ENCODE measurements at places on chromosomes 13 and 19.
A peak's percentile ranks its signal among the peaks of the same experiment; 100 is the strongest.

DNA sequence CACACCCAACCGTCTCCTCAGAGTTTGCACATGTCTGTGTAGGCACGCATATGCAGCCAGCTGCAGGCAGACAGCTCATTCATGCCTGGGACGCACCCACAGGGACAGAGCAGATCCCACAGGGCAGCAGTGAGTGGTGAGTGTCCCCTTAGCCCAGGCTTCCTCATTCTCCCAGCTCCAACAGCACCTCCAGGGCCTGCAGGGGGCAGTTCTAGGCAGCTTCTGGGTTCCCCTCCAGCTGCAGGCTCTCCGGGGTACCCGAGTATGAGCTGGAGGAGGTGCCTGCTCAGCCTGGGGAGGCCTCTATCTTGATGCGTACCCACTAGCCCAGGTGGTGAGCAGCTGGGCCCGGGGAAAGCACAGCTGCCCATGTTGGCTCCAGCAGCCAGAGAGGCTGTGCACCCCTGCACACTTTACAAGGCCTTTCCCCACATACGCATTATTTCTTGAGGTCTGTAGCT, 1.3 kb upstream of the SHANK1 start:
- no peak for DNase-seq

GRCh38 chr13:76837801-76838200, 48.4 kb downstream of the KCTD12 start:
- DNase-seq = no peak

DNA sequence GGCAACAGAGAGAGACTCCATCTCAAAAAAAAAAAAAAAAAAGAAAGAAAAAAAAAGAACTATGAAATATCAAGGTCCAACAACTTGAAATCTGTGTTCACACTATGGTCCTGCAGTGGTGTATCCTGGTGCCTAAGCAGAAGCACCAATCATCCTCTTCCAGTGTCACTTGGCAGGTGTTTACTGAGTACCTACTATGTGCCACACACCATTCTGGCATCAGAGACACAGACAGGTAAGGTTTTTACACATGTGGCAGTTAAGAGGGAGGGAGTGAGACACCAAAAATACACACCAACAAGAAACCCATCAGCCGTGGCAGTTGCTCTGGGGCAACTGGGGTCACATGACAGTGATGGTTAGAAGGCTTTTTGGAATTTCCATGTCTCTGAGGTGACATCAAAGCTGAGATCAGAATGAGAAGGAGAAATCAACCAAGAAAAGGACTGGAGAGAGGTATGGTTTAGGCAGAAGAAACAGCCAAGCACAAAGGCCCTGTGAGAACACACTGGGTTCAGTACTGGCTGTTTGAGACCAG, 17.6 kb downstream of the PBX4 start:
- DNase-seq = no peak

- DNase-seq = no peak
Observed at GRCh38 chr19:49912965-49913685, 15.9 kb upstream of the ATF5 start.

GRCh38 chr13:49627831-49628652, at the start of gene ARL11:
TSS of gene ARL11 (plus strand) at chr13:49628507. CDS start at chr13:49630448, 1,941 bp downstream.
- peak; percentile 70 for DNase-seq

DNA sequence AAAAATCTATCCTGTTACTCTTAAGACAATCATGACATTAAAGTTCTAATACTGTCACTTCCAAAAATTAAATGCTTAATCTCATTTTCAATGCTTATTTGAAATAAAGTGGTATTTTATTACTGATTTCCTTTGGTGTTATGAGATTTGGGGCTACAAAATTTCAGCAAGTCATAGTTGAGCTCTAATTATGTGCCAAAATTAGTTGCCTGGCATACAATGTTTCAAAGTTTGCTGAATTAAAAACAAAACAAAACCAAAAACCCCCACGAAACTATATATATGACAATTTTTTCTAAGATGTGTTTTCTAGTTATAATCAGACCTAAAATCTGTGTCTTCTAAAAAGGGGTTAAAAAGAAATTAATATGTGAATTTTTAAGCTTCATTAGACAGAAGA, 62.2 kb downstream of the KCNRG start:
- no peak for DNase-seq

GRCh38 chr19:46124638-46125115, at the start of gene IGFL3:
TSS of gene IGFL3 (minus strand) at chr19:46124688. CDS start at chr19:46124649, 39 bp downstream.
- DNase-seq = no peak

DNA sequence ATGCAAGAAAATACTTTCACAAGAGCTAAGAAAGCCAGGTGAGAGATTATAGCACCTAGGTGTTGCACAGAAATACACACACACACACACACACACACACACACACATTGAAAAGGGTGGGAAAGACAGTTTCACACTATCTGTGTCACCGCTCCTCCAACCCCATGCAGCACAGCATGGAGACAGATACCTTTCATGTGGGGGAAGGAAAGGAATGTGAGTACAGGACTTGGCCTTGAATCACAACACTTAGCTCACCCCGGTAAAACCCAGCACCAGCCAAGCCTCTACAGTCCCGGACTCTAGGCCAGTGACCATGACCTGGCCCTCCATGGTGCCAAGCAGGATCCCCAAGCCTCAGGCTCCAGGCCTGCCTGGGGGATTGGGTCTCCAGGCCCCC, 462.0 kb upstream of the SPRY2 start:
- no peak for DNase-seq

- DNase-seq = peak; percentile 28
Observed at GRCh38 chr19:6531163-6531955, 533 bp downstream of the TNFSF9 start.

GRCh38 chr19:43651758-43652545, 12.3 kb upstream of the CADM4 start:
- DNase-seq = peak; percentile 64

DNA sequence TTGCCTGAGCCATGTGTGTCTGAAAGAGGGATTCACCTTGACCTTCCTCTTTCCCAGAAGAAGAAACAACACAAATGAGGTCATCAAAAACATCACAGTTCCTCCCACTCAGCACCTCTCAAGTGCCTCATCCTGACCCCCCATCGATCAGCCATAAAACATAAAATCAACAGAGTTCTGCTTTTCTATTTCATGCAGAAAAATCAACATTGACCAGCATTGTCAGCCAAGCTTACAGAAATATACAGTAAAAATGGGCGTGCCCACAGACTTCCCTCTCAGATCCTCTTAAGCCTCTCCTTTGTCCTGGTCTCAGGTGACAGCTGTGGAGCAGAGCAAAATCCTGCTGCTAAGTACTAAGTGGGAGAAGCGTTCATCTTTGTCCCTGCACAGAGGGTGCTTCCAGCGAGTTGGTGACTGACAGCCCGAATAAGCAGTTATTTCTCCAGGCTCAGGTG, 213.3 kb downstream of the OLFM4 start:
- no peak for DNase-seq

- DNase-seq = no peak
Observed at GRCh38 chr13:77511552-77511951, 24.0 kb upstream of the SCEL start.

DNA sequence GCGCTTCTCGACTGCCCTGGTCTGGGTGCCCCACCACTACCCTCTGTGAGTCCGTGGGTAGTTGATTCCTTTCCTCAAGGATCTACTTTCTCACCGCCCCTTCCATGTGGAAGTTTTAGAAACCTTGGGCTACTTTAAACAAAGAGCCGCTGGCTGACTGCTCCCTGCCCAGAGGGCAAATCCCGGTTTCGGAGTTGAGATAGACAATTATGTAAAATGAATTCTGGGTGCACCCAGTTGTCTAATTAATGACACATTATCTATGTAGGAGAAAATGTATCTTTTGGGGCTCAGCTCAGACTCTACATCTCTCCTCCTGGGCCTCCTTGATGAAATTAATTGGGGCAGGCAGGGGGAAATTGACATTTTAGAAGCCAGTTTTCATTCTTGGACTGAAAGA, 305.4 kb downstream of the UQCRFS1 start:
- DNase-seq = no peak
